Left lung (tissue), 14 donors: ENCODE measurements at places on chromosomes 2 and 18.

- DNase-seq: no peak
Measured at GRCh38 chr2:180222644-180223043, 215.5 kb upstream of the CWC22 start.

- no peak for DNase-seq
Measured at GRCh38 chr18:50072146-50072545, 122.8 kb downstream of the MYO5B start.

- no peak for DNase-seq
Measured at GRCh38 chr2:39050109-39050508, 70.7 kb downstream of the SOS1 start.

- DNase-seq: no peak
Measured at GRCh38 chr2:112339986-112340385, 64.6 kb downstream of the ZC3H6 start.

GRCh38 chr2:70939001-70939838, 3.5 kb downstream of the ATP6V1B1 start:
- DNase-seq: no peak

GRCh38 chr2:142065156-142065555, 65.7 kb downstream of the LRP1B start:
- no peak for DNase-seq

DNA sequence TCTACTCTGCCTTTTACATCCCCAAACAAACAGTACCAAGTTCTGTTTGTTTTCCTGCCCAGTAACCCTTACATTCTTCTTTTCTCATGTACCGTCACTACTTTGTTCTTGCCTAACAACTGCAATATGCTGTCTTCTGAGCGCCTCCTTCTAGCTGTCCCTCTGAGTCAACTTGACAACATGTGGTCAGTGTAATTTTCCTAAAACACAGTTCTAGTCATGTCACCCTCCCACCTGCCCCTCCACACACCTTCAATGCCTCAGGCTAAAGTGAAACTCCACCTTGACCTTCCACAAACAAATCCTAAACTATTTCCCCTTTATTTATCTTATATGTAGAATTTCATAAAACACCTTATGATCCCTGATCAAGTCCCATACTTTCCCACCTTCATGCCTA, 124.6 kb upstream of the CD302 start:
- no peak for DNase-seq
